ENCODE measurements at places on chromosomes 6 and 20. TPM values are rescaled to one million over a fixed set of nuclear protein-coding genes. Genes with fewer than 3 reads are reported as not detected.

HMGCLL1 gene
- total RNA-seq, result 0.68 TPM

TPBG gene
- total RNA-seq, result 44.6 TPM

TREM1 gene
- not detected for total RNA-seq

RAB5IF gene
- 220 TPM for total RNA-seq

SLC22A3 gene
- total RNA-seq, result not detected

SALL4 gene
- total RNA-seq, result 3.8 TPM

EDN1 gene
- total RNA-seq, result 3.3 TPM

NSFL1C gene
- 160 TPM for total RNA-seq

SNPH gene
- total RNA-seq, result 4.0 TPM

SAMD10 gene
- 14.4 TPM for total RNA-seq

MAP1LC3A gene
- not detected for total RNA-seq

CCR6 gene
- not detected for total RNA-seq

NKX2-4 gene
- total RNA-seq, result not detected

TNFAIP3 gene
- total RNA-seq, result 7.8 TPM

TSBP1 gene
- total RNA-seq, result not detected

SEL1L2 gene
- not detected for total RNA-seq

PPP1R16B gene
- not detected for total RNA-seq

GPLD1 gene
- total RNA-seq, result 1.7 TPM

CPNE5 gene
- total RNA-seq, result 0.40 TPM

EFCAB8 gene
- total RNA-seq, result 1.1 TPM

HLA-DRB1 gene
- 3.1 TPM for total RNA-seq

SRC gene
- total RNA-seq, result 58.4 TPM

All from PC-9 (cell line).